Stimulated activated CD8-positive, alpha-beta memory T cell treated with anti-CD3 and anti-CD28 coated beads, Interleukin-7, amount 100 ng/mL, for 4 hours (primary cell): ENCODE measurements at places on chromosomes 16 and 17.

GRCh38 chr17:58344791-58345157 is 7.2 kb downstream of the SUPT4H1 start:
- DNase-seq = no peak

DNA sequence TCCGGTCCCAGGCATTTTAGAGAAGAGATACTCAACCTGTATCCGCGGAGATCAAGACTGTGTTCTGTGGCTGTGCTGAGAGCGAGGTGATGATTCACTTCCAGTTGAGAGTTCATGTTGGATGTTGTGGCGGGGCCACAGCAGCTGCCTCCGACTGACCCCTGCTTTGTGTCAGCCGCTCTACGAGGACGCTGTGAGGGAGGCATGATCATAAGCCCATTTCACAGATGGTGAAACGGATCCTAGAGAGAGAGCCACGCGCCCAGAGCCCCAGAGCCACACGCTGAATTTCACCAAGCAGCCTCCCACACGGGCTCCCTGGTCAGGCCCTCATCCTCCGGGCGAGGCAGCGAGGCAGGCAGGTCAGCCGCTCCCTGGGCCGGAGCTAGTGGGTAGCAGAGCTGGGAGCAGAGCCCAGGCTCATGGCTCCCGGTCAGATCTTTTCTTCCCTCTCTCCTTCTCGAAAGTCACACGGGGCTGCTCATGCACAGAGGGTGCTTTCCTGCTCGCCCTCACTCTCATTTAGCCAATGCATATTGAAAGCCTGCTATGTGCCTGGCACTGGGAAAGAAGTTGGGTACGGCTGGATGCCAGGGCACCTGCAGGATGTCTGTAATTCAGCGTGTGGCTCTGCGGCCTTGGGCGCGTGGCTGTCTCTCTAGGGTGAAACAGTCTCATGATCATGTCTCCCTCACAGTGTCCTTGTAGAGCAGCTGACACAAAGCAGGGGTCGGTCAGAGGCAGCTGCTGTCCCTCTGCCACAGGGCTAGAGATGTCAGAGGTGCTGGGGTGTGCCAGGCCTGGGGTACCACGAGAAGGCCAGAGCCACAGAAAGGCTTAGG is 155.6 kb upstream of the CHMP6 start:
- no peak for DNase-seq

DNA sequence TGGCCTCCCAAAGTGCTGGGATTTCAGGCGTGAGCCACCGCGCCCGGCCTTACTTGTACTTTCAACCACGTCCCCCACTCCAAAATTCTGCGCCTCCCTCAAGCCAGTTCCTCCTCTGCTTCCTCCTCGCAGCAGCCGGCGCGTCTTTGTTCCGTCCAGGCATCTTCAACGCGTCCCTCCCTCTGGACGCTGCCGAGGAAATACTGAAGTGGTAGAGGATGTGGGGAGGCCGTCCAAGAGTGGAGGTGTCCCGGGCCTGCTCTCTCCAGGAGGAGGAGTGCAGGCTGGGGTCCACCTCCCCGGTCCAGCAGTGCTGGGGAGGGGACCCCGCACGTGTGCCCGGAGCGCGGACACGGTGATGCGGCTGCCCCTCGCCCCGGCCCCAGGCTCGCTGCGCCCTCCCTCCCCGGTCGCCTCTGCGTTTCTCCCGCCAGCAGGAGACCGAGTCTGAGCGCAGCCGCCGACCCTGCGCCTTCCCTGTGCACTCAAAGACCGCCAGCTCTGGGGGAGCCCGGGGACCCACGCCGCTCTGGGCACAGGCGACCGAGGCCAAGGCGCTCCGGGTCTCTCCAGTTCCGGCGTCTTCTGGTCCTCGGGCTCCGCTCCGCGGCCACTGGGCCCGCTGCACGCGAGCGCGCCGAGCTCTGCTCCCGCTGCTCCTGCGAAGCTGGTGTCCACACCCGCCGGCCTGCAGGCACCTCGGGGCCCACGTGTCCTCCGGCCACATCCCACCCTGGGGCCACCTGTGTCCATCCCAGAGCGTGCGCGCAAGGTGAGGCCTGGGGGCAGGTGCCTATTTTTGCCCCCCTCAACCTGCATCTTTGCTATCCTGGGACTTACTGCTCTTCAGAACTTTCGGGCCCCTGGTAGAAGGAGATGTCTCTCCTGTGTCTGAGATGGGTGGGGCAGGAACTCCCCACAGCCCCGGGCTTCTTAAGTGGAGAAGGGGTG is 31.7 kb downstream of the OSBPL7 start:
- DNase-seq = peak; percentile 44

DNA sequence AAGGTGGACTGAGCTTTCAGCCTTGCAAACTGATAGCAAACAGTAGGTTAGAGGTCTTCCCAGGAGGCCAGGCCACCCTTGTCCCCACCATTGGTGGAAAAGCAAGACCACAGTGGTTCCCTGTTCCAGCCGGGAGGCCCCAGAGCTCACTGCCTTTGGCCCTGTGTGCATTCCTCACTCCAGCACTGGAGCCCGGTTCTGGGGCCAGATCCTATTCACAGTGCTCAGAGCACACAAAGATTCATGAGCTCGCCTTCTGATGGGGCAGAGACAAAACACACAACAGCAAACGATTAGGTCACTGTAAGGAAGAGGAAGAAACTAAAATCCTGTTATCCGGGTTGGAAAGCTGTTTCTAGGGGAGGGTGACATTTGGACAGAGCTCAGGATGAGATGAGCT is 5.6 kb upstream of the PGS1 start:
- DNase-seq = no peak

DNA sequence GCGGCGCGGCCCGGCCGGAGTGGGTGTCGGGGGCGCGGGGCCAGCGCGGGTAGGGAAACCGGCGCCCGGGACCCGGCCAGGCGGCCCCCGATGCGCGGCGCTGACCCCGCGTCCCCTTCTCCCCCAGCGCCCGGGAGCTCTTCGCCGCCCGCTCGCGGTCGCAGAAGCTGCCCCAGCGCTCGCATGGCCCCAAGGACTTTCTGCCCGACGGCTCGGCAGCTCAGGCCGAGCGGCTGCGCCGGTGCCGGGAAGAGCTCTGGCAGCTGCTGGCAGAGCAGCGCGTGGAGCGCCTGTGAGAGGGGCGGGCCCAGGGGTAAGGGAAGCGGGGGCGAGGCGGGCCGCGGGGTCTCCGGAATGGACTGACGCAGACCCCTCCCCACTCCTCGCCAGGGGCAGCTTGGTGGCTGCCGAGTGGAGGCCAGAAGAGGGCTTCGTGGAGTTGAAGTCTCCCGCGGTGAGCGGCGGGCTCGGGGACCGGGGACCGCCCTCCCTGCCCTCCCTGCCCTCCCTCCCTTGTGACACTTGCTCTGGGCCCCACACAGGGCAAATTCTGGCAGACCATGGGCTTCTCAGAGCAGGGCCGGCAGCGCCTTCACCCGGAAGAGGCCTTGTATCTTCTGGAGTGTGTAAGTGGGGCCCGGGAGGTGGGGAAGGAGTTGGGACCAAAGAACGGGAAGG is 430 bp downstream of the TSEN54 start:
- peak; percentile 34 for DNase-seq

DNA sequence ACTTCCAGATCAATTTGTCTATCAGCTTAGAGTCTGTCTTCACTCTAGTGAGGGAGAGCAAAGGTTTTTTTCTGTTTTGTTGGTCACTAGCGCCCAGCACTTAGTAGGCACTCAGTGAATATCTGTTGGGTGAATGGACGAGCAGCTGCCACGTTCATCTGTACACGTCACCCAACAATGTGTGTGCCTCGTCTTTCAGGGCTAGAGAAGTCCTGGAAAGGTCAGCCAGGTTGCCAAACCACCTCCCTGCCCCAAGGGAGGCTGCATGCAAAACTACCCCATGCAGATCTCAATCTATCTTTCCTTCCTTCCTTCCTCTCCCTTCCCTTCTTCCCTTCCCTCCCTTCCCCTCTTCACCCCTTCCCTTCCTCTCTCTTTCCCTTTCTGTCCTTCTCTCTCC is 340.9 kb downstream of the SOX9 start:
- no peak for DNase-seq

GRCh38 chr16:79658301-79659033 is 57.9 kb upstream of the MAF start:
- DNase-seq = no peak

- no peak for DNase-seq
Measured at GRCh38 chr17:74442670-74443515, 11.0 kb downstream of the GPRC5C start.

GRCh38 chr17:77889866-77890760 is 68.4 kb upstream of the TNRC6C start:
- no peak for DNase-seq

- DNase-seq = no peak
Measured at GRCh38 chr16:2664574-2664982, 17.7 kb upstream of the KCTD5 start.

DNA sequence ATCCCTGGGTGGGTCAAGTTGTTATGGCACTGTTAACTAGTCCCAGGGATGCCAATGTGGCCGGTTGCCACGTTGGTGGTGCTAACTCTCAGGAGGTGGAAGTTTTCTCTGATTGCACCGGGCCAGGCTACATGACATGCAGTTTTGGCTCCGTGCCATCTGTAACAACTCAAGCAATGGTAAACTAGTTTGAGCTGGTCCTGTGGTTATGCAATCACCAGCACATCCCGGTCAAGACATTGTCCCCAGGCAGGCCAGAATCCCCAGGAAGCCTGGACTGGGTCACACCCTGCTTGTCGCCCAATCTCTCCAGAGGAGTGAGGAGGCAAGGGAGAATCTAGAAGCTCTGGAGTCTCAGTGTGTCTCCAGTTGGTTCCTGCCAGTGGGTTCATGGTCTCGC is 10.1 kb upstream of the CCL17 start:
- no peak for DNase-seq

DNA sequence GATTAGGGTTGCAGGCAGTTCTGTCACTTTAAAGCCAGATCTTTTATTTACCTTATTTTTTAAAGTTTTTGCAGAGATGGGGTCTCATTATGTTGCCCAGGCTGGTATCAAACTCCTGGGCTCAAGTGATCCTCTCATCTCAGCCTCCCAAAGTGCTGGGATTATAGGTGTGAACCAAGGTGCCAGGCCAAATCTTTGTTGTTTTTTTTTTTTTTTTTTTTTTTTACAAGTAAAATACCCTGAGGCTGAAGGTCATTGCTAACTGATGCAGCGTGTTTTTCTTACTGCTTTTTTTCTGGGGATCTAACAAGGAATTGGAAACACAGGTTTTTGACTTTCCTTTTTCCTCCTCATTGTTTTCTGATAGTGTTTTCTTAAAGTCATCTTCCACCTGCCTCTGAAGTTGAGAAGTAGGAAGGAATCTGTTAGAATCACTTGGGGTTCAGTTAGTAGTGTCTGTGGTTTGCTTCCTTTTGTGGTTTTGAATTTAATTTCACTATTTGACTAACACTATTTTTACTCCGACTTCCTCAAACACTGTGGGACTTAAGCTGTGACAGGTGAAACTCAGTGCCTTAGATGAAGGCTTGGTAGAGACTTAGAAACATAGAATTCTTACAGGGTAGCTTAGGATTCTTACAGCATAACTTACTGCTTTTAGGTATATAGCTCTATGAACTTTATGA is 22.2 kb downstream of the CLTC start:
- no peak for DNase-seq

DNA sequence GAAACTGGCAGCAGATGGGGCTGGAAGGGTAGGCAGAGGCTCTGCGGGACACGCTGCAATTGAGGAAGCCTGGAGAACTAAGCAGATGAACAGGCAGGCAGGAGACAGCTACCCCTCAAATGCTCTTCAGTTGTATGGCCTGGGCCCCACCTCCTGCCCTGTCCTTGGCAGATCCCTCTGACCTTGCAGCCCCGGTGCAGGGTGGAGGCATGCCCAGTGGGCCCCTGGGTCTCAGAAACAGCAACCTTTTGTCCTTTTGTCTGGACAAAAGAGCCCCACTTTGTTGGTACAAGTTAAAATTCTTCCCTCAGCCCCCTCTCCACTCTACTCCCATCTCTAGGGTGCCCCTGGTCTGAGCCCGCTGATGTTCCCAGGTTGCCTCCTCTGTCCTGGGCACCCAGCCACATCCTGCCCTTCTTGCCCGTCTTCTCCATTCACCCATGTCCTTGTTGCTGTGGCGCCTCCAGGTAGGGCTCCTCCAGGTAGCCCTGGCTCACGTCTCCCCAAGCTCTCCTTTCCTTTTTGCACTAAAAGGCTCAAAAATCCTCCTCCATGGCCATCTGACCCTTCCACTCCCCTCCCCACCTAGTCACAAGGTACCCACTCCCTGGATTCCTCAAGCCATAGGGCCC is 136.8 kb downstream of the CLEC16A start:
- DNase-seq = no peak

DNA sequence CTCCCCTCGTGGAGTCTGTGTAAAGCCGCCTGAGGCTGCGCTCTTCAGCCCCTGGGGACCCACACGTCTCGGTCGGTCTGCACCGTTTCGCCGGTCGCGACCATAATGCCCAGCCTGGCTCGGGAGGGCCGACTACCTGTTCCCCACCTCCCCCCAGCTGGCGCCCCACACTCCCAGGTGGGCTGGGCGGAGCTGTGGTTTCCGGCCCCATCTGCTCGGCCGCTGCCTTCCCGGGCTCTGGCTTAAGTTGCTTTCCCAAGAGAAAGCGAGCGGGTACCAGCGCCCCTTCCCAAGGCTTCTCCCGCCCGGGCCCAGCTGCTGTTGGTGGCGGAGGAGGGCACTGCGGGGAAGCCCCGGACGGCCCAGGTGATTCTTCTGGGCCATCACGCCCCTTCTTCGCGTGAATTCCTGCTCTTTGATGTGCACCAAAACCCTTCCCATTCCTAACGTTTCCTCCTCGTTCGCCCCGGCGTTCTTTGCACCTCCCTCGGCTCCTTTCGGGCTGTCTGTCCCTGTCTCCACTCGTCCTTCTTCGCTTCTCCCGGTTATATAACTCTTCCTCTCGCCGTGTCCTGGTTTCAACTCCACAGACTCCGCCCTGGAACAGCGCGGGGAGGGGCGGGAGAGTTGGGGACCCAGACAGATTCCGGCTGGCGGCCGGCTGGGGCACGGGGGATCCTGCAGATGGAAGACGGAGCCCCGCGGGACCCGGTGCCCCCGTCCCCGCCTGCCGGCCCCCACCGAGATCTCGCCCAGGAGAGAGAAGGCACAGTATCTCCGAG is 2.0 kb downstream of the KDM6B start:
- no peak for DNase-seq

DNA sequence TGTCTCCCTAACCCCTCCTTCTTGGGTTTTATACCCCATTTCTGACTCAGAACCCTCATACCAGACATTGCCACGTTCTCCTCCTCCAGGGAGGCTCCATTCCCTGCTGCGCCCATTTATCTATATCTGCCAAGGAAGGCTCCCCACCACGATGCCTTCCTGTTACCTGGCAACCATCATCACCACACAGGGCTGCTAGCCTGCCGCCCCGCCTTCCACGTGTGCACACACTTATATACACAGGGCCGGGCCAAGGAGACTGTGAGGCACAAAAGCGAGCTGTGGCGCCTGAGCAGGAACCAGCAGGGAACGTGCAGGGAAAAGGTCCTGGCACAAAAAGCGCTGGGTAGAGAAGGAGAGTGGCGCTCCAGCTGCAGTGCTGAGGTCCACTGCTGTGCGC is 261.8 kb downstream of the CBLN1 start:
- no peak for DNase-seq

GRCh38 chr17:2474371-2474770 is 37.3 kb downstream of the METTL16 start:
- DNase-seq = no peak

- no peak for DNase-seq
Measured at GRCh38 chr17:50151937-50152547, 1.6 kb upstream of the PPP1R9B start.
